Stomach (tissue), 19 donors: ENCODE measurements at places on chromosomes 16 and 17.
A peak's percentile ranks its signal among the peaks of the same experiment; 100 is the strongest.

DNA sequence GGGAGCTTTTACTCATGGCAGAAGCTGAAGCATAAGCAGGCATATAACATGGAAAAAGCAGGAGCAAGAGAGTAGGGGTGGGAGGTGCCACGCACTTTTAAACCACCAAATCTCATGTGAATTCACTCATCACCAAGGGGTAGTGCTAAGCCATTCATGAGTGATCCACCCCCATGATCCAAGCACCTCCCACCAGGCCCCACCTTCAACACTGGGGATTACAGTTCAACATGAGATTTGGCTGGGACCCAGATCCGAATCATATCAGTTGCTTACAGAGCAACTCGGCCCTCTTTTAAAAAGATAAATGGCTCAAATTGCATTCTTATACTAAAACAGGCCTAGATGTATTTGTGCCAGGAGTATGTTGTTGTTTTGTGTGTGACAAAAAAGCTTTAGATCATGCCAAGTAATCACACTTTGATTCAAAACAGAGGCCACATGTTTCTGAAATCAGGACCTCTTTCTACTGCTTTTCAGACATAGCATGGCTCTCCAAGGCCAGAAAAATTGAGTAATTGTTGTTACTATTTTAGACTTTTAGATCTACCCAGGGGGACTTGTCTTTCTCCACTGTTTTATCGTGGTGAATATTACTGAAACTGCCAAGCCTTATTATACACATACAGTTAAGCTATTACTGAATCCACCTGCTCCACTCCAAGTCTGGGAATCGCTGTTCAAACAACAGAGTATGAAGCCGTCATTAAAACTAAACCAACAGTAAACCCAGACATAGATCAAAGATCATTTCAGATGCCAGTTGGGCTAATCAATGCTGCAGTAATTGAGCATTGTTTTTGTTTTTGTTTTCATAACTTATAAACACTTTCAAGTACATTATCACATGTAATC is 163.3 kb downstream of the KCNJ2 start:
- DNase-seq = no peak

- peak; percentile 67 for DNase-seq
Measured at GRCh38 chr16:88478889-88479792, 26.1 kb downstream of the ZFPM1 start.

- no peak for DNase-seq
Measured at GRCh38 chr17:1379930-1380313, 20.1 kb downstream of the YWHAE start.

DNA sequence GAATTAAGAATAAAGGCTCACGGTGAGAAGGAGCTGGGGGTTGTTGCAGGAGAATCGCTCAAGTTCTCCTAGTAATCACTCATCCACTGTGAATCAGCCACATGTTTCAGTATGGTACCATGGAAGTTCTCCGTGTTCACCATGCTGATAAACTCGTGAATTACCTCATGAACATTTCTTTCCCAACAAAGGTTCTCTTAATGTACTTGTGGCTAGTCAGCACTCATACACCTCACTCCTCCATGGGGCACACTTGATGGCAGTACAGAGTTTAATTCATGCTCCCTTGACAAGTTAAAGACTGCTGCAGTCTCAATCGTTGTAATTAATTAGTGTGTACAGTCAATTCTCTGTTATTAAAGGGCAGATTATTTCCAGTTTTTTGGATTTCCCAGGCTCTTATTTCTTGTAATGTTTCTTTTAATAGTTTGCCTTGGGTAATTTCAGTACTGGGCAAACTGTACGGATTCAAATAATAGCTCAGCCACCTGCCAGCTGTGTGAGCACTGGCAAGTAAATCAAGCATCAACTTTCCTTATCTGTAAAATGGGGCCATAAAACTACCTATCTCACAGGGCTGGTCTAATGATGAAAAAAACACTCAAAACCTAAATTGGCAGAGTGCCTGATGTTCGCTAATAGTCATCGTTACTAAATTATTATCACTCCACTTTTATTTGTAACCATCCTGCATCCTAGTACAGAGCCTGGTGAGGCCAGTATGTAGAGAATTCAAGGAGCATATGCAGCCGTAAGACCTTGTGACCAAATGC is 6.1 kb downstream of the GOT2 start:
- no peak for DNase-seq

GRCh38 chr16:46857368-46857945 is 26.5 kb upstream of the C16orf87 start:
- no peak for DNase-seq

DNA sequence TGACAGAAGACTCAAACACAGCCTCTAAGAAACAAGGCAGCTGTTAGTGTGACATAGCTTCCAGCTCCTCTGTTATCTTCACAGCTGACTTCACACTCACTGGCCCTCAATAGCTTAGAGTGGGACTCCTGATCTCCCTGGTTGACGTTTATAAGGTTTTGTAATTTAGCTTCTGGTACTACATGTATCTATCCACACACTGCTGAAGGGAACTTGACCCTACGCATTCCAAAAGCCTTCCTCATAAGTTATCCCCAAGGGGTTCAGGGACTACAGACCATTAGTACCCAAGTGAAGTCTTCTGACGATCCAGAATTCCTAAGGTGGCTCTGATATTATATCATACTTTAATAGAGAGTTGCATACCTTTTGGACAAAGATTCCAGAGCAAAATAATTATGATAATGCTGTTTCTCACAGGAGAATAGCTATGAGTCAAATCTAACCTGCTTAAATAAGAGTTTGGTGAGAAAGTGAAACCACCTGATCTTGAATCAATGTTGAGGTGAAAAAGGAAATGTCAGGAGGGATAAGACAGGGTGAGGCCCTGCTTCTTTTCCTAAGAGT is 14.5 kb downstream of the ACACA start:
- DNase-seq = no peak

DNA sequence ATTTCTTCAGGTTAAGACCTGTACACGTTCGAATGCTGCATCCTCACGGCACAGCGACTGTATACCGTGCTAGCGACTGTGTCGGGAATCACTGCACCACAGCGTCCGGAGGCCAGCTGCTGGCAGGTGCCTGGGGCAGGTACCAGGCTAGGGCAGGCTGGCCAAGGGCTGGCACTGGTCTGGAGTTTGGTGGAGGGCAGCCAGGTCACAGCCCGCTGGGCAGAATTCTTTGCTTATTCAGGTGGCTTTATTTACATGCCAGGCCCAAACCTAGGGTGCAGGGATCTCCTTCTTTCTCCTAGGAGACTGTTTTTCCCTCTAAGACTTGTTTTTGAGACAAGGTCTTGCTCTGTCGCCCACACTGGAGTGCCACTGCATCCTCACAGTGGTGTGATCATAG is 37.9 kb downstream of the COTL1 start:
- no peak for DNase-seq

GRCh38 chr17:12985431-12986293 is 32.2 kb downstream of the ELAC2 start:
- no peak for DNase-seq

DNA sequence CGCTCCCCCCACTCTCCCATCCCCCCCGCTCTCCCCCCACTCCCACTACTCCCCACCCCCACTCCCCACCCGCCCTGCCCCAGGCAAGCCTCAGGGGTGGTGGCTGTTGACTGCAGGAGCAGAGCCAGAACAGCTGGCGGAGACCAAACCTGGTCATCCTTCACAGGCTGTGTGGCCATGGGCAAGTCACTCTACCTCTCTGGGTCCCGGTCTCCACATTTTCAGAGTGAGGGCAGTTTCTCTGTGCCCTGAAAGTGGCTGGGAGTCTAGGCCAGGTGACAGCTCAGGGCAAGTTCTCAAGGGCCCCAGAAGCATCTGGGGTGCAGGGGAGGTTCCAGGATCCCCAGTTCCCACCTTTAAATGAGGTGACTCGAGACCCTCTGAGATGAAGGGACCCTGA is 15.1 kb upstream of the BAHCC1 start:
- DNase-seq = no peak

- DNase-seq = peak; percentile 37
Measured at GRCh38 chr17:81025065-81025740, 9.7 kb upstream of the BAIAP2 start.

GRCh38 chr16:17469011-17469740 is 1.6 kb downstream of the XYLT1 start:
- no peak for DNase-seq

- DNase-seq = no peak
Measured at GRCh38 chr17:77242118-77242851, 101.5 kb downstream of the SEC14L1 start.

GRCh38 chr17:2860883-2861282 is 64.6 kb downstream of the RAP1GAP2 start:
- DNase-seq = no peak

- DNase-seq = no peak
Measured at GRCh38 chr17:67248291-67248690, 3.3 kb upstream of the HELZ start.

GRCh38 chr16:86019446-86020047 is 120.6 kb downstream of the IRF8 start:
- no peak for DNase-seq

- no peak for DNase-seq
Measured at GRCh38 chr16:1911467-1912214, 6.6 kb downstream of the HS3ST6 start.

DNA sequence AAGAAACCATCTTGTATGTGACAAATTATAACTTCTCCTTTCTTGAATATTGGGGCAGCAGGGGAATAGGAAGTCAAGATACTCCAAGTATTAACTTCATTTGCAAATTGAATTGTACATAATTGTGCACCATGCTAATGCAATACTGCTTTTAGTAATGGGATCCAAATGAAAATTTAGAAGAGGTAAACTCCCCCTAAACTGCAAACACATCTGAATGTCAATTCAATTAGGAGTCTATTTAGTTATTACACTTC is 4.5 kb downstream of the STAT5B start:
- no peak for DNase-seq

GRCh38 chr17:60353773-60354172 is 38.2 kb downstream of the USP32 start:
- no peak for DNase-seq

GRCh38 chr17:40553694-40554534 is 11.4 kb downstream of the CCR7 start:
- peak; percentile 65 for DNase-seq

GRCh38 chr17:67531291-67531690 is 154.2 kb downstream of the PITPNC1 start:
- peak; percentile 76 for DNase-seq

- DNase-seq = peak; percentile 95
Measured at GRCh38 chr17:34361478-34362061, 1.5 kb downstream of the CCL1 start.

- no peak for DNase-seq
Measured at GRCh38 chr16:50037662-50038220, 12.7 kb downstream of the CNEP1R1 start.

GRCh38 chr17:51169340-51169739 is 3.1 kb downstream of the NME2 start:
- DNase-seq = no peak

- DNase-seq = no peak
Measured at GRCh38 chr17:9178319-9178718, 157.0 kb downstream of the NTN1 start.

DNA sequence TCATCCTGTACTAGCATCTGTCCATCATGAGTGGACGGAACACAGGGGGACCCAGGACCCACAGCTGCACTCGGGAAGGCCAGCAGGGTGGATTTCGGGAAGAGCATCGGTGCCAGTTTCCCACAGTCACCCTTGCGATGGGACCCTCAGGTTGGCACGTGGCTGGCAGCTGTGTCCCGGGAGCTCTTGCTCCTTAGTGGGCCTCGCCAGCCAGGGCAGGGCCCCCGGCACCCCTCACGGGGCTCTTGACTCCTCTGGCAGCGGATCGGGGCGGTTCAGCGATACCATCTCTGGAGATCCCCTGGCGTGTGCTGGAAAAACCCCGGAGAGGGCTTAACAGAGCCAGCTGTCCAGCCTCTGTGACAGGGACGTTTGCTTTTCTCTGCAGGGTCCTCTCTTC is 9.2 kb downstream of the CAPN15 start:
- no peak for DNase-seq

- DNase-seq = no peak
Measured at GRCh38 chr16:77531752-77532151, 96.9 kb upstream of the ADAMTS18 start.

DNA sequence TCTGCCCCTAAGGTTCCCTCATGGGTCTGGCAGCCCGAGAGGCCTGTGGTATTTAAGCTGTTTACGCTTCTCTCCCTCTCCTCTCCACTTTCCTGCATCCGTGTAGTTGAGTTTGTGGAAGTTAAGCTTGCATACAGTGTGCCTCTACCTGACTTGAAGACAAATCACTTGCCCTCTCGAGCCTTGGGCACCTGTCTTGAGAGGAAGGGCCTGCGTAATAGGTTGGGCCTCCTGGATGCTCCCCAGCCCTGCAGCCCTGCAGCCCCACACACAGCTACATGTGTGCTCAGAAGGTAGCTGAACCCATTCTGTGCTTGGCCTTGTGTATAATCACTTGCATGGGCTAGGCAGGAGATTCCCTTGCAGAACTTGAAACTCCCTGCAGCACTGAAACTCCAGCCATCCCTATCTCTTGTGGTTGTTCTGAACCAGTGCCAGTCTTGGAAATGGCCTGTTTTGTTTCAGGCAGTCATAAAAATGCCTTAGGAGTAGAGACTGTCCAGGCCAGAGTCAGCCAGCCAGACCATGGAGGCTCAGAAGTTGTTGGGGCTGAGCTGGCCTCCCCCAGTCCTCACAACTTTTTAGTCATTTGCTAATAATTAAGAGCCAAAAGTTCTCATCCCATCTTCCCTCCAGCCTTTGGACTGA is 134.6 kb downstream of the CLEC16A start:
- peak; percentile 84 for DNase-seq

DNA sequence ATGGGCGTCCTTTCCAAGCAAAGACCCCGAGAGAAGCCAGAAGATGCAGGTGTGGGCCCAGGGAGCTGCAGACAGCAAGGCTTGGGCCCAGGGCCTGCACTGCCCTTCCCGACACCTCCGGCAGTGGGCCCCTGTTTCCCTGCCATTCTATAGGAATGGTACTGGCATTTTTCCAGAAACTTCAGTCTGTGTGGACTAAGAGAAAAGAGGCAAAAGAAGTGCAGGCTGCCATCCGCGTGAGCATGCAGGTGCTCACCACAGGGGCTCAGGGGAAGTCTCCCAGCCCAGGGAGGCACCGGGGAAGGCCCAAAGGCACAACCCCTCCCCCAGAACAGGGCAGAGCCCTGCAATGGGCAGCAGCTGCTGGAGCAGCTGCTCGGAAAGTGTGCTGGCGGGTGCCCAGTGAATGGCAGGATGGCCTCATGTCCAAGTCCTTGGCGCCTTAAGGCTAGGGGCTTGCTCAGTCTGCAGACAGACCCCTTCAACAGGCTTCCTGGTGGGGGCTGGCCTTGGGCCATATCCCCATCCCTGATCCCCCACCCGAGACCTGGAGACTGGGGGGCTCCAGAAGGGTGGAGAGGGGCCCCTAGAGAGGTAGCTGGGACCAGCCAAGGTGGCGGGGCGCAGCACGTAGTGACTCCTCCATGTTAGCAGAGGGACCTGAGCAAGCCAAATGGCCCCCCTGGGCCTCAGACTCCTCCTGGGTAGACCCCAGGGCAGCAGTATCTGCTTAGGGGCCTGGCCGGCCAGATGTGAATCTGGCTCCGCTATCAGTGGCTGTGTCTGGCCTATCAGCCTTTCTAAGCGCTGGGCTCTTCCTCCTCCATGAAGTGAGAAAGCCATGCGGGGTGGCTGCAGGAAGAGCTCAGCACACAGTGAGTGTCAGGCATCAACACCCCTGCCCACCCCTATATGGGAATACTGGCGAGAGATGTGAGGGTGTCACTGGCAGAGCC is 6.7 kb upstream of the TPPP3 start:
- no peak for DNase-seq
